ENCODE measurements at places on chromosomes 5 and 9. TPM values are rescaled to one million over a fixed set of nuclear protein-coding genes. Genes with fewer than 3 reads are reported as not detected.
A peak's percentile ranks its signal among the peaks of the same experiment; 100 is the strongest.

- DNase-seq: peak; percentile 100
These were observed 4.4 kb downstream of the CRB2 start for GRCh38 chr9:123360161-123361085.

GRCh38 chr9:38467404-38467803, 43.1 kb upstream of the IGFBPL1 start:
- DNase-seq: no peak

GRCh38 chr5:89047571-89047970, 164.6 kb upstream of the MEF2C start:
- no peak for DNase-seq

DNA sequence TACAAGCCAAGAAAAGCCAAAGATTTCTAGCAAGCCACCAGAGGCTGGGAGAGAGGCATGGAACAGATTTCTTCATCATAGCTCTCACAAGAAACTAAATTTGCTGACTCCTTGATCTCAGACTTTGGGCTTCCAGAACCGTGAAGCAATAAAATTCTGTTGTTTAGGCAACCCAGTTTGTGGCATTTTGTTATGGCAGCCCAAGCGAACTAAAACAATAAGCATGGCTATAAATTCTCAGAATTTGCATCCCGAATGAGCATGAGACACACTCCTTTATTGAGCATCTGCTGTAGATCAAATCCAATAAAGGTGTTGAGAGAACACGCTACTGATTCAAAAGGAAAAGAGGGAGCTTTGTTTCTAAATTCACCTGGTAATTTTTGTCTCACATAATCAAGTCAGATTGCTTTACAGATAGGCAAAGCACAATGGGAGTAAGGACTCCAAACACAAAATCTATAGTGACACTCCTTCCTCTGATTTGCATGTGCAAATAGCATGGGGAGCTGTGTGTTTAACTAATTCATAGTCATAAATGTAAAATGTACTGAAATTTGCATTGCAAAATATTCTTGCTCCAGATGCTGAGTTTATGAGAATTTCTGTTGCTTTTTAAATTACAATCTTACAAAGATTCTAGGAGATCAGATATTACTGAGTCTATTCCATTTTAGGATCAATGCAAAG, 308.7 kb downstream of the MED10 start:
- DNase-seq: no peak

DNA sequence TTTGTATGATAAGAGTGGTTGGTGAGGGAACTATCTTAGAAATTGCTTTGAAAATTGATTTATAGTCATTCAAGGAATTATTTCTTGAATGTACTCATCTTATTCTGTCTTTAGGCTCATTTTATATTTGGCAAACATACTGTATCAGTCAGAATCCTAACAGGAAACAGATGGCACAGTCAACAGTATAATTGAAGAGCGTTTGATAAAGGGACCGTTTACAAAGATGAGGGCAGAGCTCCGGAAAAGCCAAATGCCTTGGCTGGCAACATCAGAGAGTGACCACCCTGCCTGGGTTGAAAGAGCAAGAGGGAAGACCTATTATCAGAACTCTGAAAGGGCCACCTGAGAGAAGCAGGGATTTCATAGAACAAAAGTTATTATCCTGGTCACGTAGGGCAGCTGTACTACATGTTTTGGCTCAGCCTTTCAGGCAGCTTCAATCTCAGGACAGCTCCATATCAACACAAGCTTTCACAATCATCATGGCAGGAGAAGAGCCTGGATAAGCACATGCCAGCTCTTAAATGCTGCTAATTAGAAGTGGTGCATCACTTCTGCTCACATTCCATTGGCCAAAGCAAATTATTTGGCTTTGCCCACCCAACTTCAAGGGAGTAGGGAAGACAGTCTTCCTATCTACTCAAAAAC, 47.2 kb upstream of the ARL15 start:
- no peak for DNase-seq

Gene MYOT
- 1.3 TPM for total RNA-seq

GRCh38 chr5:143134900-143135299, 268.6 kb downstream of the NR3C1 start:
- DNase-seq: no peak

GRCh38 chr5:43661102-43661501, 58.1 kb downstream of the NNT start:
- no peak for DNase-seq

DNA sequence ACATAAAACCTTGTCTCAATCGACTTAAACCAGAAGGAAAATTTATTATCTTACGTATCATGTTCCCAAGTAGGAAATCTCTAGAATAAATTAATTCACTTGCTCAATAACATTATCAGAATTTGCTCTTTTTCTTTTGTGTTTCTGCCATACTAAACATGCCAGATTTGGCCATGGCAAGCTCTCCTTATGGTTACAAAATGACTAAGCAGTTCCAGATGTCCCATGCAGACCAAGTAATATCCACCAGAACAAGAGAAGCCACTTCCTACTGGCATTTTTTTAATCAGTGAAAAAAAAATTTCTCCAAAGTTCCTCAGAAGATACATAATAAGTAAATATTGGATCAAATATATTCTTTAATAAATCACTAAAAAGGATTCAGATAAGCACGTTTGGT, 25.2 kb upstream of the ADAMTS6 start:
- DNase-seq: no peak

Gene PCDHB11
- total RNA-seq: 0.23 TPM

Measured in liver (tissue), 10 donors.